ENCODE measurements at places on chromosomes 5 and 9.

DNA sequence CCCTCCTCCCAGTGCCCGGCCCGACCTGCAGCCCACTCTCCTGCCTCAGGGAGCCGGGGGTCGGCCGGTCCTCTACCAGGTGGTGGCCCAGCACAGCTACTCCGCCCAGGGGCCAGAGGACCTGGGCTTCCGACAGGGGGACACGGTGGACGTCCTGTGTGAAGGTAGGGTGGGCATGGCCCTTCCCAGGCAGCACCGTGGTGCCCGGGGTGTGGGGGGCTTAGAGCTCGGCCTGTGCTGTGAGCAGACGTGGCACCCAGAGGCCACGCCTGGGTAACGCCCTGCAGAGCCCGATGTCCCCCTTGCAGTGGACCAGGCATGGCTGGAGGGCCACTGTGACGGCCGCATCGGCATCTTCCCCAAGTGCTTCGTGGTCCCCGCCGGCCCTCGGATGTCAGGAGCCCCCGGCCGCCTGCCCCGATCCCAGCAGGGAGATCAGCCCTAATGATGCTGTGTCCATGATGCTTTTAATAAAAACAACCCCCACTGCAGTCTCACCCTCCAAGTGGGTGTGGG, 7.2 kb downstream of the ENTPD8 start:
- no peak for DNase-seq

DNA sequence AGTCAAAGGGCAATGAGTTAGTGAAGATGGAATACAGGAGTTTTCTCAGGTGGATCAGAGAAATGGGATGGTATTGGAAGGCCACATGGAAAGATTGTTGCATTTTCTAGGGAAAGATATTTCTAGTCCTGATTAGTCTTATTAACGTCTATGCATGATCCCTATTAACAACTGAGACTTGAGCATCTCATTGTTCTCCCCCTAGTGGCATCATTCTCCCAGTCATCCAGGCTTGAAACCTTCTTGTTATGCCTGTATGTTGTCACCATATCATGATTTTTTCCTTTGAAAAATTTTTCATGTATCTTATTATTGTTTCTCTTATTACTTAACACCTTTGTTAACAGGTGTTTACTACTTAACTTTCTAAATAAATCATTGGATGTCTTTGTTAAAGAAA, 34.4 kb downstream of the KIF2A start:
- DNase-seq = no peak

DNA sequence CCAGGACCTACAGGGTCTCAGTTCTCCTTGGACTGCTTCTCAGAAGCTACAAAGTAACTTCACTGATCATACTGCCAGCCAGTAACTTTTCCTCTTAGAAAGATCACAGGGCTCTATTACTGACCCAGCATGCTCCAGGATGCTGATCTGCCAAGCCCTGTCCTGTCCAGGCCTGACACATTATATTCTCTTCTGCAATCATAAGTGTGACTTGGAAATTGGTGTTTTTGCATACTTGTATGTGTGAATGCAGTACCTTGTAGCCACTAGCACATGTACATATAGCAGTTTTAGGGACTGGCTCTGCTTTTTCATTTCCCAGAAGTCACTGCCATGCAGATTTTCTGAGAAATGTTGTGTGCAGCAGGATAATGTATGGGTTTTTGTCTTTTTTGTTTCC, 40.1 kb upstream of the CCNH start:
- DNase-seq = no peak

- DNase-seq = no peak
Measured at GRCh38 chr5:132183723-132184122, 43.9 kb downstream of the P4HA2 start.

DNA sequence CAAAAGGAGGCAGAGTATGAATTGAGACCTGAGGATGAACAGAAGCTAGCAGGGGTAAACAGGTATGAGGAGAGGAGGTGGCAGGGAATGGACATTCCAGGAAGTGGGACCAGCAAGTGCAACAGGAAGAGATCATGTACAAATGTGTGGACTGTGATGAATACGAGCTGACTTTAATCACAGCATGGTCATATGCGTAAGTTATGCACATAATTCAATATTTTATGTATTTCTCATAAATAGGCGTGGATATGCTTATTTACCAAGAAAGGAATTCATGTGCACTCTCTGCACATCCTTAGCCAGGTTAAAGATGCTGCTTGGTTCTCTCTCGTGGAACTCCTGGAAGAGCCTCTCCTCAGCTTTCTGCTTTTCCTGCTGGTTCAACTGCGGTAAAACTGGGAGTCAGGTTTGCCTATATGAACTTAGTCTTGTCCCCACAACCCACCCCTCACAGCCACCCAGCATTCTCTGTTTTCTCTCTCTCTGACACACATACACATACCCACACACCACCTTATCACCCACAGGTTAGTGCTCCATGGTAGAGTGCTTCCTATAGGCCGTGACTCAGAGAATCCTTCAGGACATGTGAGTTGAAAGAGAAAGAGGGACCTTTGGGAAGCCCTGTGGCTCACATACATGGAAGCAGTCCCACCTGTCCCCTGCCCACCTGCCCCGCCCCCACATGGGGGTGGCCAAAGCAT, 35.7 kb downstream of the TRPC7 start:
- no peak for DNase-seq

GRCh38 chr9:118482306-118482705, 778.1 kb downstream of the TLR4 start:
- no peak for DNase-seq

DNA sequence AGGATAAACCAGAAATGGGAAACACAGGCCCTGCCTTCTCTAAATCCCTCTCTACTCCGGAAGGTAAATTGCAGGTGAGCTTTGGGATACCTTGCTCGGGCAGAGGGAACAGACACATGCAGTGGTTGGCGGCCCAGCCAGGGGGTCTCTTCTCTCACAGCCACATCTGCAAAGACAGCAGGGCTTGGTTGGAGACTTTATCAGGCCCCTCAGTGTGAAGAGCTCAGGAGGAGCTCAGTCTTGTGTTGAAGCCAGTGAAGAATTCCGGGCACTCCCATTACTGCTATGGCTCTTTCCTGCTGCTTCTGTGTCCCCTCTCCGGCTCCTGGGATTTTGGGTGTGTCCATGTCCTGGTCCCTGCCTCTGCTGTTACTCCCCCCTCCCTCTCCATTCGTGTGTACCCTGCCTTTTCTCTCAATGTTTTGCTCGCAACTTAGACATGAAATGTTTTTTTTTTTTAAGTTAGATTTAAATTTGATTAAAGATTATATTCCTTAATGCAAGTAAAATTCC, 99.8 kb downstream of the TRIO start:
- DNase-seq = no peak

- DNase-seq = no peak
Measured at GRCh38 chr9:16413509-16414016, 456.9 kb downstream of the BNC2 start.

DNA sequence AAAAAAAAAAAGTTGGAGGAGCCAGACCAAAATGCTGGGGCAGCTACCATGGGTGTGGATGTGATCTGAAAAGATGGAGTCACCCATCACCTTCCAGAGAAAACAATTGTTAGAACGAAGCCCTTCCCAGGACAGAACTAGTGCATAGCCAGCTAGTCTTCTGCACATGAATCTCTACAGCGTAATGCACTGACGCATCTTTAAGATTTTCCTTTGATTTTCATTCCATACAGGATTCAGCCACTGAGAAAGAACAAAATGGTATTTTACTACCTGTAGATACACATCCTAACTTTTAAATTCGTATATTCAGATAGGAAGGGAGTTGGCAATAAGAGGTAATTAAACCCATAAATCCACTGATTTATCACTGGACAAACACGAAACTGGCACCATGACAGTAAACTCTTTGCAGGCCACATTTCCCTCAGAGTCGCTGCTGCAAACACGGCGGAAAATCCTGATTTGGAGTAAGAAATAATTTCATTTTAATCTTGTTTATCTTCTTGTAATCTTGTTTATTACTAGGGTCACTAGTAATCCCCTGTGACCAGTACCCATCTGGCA, 206.6 kb downstream of the SPOCK1 start:
- no peak for DNase-seq

DNA sequence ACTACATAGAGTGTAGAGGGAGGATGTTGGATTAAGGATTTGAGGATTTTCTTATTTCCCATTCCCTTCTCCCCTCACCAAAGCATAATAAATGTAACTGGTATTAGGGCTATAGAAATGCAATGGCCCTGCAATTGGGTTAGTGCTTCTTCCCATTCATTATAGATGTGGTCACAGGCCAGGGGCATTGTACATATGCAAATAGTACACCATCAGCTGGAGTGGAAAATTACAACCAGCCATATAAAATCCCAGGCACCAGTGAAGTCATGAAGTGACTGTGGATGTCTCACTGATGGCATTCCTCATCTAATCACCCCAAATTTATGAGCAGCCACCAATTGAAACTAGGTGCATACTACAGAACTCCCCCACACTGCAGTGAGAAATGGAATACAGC, 105.9 kb downstream of the PLK2 start:
- DNase-seq = no peak

GRCh38 chr9:86356871-86357866, 3.0 kb upstream of the TUT7 start:
- no peak for DNase-seq

GRCh38 chr5:139930406-139930805, 112.7 kb downstream of the NRG2 start:
- DNase-seq = no peak

GRCh38 chr9:27428551-27428950, 95.5 kb upstream of the IFNK start:
- DNase-seq = no peak

Measured in breast epithelium (tissue), 4 donors.